Hindlimb muscle (tissue), 1 donor: ENCODE measurements at places on chromosomes 11 and 22. TPM values are rescaled to one million over a fixed set of nuclear protein-coding genes. Genes with fewer than 3 reads are reported as not detected.

Gene ANKK1
- 0.26 TPM for polyA plus RNA-seq

Gene HEPACAM
- polyA plus RNA-seq: 0.22 TPM

Gene HOATZ
- polyA plus RNA-seq: not detected

Gene OTOG
- polyA plus RNA-seq: 0.08 TPM

Gene EXPH5
- polyA plus RNA-seq: 0.57 TPM

Gene KLHL35
- polyA plus RNA-seq: 6.6 TPM

Gene HEPHL1
- polyA plus RNA-seq: not detected

Gene SLC15A3
- 27.9 TPM for polyA plus RNA-seq

Gene SPTBN2
- polyA plus RNA-seq: 24.3 TPM

Gene FAM83F
- polyA plus RNA-seq: 0.10 TPM

Gene BRSK2
- polyA plus RNA-seq: 1.1 TPM

Gene LRRN4CL
- 14.2 TPM for polyA plus RNA-seq

Gene SLC22A25
- not detected for polyA plus RNA-seq

Gene OR52H1
- polyA plus RNA-seq: not detected

Gene MYO7A
- 4.8 TPM for polyA plus RNA-seq

Gene TREH
- polyA plus RNA-seq: 0.25 TPM

Gene CHRDL2
- 2.1 TPM for polyA plus RNA-seq

Gene PHF21B
- polyA plus RNA-seq: 0.28 TPM

Gene APOA1
- polyA plus RNA-seq: 1.8 TPM

Gene DEUP1
- not detected for polyA plus RNA-seq

Gene OR56A4
- polyA plus RNA-seq: not detected

Gene COPB1
- polyA plus RNA-seq: 75.5 TPM

Gene MOGAT2
- not detected for polyA plus RNA-seq

Gene BACE1-AS
- polyA plus RNA-seq: 13.8 TPM

Gene CCDC81
- polyA plus RNA-seq: 1.4 TPM

Gene DEFB131B
- polyA plus RNA-seq: not detected

Gene GPR83
- polyA plus RNA-seq: 0.18 TPM

Gene OR56A1
- not detected for polyA plus RNA-seq

Gene RFPL2
- not detected for polyA plus RNA-seq

Gene GPHA2
- not detected for polyA plus RNA-seq

Gene PIK3IP1
- polyA plus RNA-seq: 6.5 TPM

Gene SULT4A1
- polyA plus RNA-seq: 3.5 TPM

Gene FDXACB1
- polyA plus RNA-seq: 1.6 TPM

Gene AMPD3
- 5.0 TPM for polyA plus RNA-seq

Gene DGCR2
- 49.1 TPM for polyA plus RNA-seq

Gene IGLL5
- polyA plus RNA-seq: 0.22 TPM

Gene HPS4
- 18.0 TPM for polyA plus RNA-seq

Gene ALDH3B2
- polyA plus RNA-seq: 0.90 TPM

Gene ADM
- 11.8 TPM for polyA plus RNA-seq

Gene PRR33
- polyA plus RNA-seq: 7.2 TPM

Gene OR51B4
- polyA plus RNA-seq: not detected

Gene CTR9
- polyA plus RNA-seq: 27.2 TPM

Gene CATSPER1
- 0.12 TPM for polyA plus RNA-seq

Gene CALCA
- polyA plus RNA-seq: not detected

Gene RAB3IL1
- 31.7 TPM for polyA plus RNA-seq

Gene AQP11
- polyA plus RNA-seq: 1.5 TPM

Gene PRG2
- polyA plus RNA-seq: 0.62 TPM

Gene TESMIN
- polyA plus RNA-seq: 0.85 TPM

Gene CARD16
- polyA plus RNA-seq: 19.1 TPM

Gene F2
- not detected for polyA plus RNA-seq

Gene KCNK7
- polyA plus RNA-seq: 1.8 TPM

Gene OR4A16
- polyA plus RNA-seq: not detected

Gene GLB1L2
- polyA plus RNA-seq: 0.28 TPM

Gene C11orf87
- polyA plus RNA-seq: 0.21 TPM

Gene POLR2F
- polyA plus RNA-seq: 39.1 TPM

Gene KRTAP5-10
- not detected for polyA plus RNA-seq

Gene C11orf86
- not detected for polyA plus RNA-seq

Gene APOBEC3B
- polyA plus RNA-seq: 3.1 TPM
